Muscle of arm (tissue), 14 donors: ENCODE measurements at places on chromosomes 16 and 17.

GRCh38 chr17:77675816-77676215, 282.7 kb upstream of the TNRC6C start:
- DNase-seq = no peak

DNA sequence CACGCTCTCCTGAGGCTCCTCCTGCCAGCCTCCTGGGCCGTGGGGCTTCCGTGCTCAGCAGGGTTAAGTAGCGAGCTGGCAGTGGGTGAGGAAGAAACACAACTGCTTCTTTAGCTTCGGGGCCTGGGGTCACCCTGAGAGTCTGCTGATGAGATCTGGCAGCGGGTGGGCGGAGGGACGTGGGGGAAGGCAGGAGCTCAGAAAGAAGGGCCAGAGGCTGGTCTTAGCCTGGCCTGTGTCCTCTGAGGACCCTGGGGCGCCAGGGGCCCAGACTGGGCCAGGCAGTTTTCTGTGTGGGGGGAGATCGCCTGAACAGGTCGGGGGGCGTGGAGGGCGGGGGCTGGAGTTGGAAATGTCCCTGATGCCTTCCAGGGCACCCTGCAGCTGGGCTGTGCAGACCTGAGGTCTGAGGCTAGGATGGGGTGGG, 97.8 kb upstream of the GSE1 start:
- no peak for DNase-seq

DNA sequence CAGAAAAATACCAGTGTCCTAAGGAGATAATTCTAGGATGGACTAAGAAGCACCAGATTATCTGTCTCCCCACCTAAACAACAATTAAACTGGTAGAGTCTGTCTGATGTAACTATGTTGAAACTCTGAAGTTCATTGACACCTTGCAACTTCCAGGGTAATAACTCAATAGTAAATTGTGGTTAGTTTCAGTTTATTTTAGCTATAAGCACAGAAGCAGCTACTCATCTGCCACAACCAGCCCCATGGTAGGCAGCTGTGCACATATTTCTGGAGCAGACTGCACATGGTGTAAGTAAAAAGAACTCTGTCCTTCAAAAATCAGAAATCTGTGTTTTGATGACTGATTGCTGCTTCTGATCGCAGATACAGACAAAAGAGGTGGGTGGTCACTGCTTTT, 852.1 kb downstream of the CDH11 start:
- DNase-seq = no peak

DNA sequence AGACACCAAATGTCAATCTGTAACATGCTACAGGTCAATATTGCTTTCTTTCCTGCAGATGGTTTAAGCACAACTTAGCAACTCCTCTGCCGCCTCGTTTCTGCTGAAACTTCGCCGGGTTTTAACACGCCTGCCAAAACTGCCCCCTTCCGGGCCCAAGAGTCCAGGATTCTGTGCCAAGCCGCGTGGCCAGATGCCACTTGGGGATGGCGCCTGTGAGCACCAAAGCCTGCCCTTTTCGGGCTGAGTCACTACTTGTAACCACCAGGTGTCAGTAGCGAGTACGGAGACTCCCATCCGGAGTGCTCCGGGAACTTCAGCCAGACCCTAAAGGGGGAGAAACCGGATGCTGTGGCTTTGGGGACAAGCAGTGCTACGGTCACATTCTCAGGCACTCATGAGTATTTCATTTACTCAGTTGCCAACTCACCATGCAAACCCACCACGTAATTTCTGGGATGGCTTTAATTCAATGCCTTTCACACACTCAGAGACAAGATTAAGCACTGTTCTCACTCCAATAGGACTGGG, 7.8 kb downstream of the PMP22 start:
- peak; percentile 86 for DNase-seq

DNA sequence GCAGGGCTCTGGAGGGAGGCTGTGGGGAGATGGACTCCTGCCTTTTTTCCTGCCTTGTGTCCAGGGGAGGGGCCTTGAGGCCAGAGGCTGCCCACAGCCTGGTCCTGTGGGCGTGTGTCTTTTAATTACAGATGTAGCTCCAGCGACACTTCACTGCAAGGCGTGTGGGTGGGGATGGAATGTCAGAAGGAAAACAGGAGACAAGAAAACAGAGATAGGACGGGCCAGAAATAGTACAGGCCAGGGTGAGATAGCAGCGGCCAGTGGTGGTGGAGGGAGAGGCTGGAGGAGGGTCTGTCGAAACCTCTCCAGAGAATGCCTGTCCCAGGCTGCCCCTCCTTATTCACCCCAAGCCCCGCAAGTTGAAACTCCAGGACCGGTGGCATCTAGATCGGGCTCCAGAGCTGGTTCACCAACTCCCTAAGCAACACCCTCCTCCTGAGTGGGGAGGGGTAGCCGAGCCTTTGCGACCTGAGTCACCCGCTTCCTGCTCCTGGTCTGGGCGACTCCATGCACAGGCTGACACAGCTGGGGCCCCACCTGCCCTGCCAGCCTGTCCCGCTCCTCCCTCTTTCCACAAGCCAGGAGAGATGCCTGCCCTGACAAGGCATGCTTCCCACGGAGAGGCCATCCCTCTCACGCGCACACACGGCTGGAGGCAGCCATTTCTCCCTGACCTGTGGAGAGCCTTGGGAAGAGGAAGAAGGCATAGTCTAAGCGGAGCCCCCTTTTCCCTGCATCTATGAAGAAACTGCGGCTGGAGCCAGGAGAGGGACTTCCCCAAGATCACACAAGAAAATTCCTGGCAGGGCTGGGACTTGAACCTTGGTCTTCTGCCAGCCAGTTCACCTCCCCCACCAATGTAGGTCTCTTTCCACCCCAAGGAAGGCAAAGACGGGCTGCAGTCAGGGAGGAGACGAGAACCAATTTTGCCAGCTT, 6.6 kb upstream of the JUP start:
- DNase-seq = no peak

GRCh38 chr17:55664287-55664686, 58.4 kb downstream of the TMEM100 start:
- no peak for DNase-seq

- DNase-seq = no peak
Measured at GRCh38 chr16:1426734-1427471, 4.0 kb upstream of the PERCC1 start.

DNA sequence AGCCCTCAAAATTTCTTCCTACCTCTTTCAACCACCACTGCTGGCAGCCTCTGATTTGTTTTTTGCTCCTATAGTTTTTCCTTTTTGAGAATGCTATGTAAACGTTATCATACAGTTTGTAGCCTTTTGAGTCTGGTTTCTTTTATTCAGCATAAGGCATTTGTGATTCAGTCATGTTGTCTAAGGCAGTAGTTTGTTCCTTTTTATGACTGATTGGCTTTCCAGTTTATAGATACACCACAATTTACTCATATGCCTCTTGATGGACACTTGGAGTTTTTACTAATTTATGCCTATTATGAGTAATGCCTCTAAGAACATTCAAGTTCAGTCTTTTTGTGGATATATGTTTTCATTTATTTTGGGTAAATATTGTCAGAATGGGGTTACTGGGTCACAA, 136.6 kb downstream of the CHD9 start:
- DNase-seq = no peak

DNA sequence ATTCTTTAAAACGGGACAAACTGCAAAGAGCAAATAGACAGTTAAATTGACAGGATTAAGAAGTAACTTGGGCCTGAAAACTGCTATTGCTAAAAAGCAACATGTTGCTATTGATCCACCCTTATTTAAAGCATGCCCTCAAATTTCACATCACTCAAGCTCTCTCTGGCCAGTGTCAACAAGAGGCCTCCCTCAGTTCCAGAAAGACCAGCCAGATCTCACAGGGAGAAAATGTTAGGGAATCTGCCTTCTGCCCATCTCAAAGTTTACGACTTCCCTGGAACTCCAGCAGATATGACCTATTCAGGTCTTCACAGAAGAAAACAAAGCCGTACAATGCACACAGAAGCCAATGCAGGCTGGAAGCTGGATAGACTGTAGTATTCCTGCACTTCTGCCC, 8.9 kb downstream of the CFAP20 start:
- no peak for DNase-seq

- DNase-seq = no peak
Measured at GRCh38 chr16:70410734-70411133, 28.2 kb downstream of the ST3GAL2 start.

DNA sequence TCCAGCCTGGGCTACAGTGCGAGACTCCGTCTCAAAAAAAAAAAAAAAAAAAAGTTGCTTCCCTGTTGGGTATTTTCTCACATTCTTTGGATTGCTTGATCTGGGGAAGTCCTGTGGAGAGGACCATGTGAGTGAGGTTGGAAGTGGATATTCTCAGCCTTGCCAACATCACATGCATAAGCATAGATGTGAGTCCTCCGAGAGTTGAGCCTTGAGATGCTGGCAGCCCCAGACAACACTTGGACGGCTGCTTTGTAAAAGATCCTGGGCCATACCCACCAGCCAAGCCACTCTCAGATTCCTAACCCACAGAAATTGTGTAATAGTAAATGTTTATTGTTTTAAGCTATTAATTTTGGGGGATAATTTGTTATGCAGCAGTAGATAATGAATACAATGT, 1570.0 kb upstream of the GOT2 start:
- DNase-seq = no peak

- no peak for DNase-seq
Measured at GRCh38 chr17:47698749-47699535, 5.0 kb downstream of the TBKBP1 start.

DNA sequence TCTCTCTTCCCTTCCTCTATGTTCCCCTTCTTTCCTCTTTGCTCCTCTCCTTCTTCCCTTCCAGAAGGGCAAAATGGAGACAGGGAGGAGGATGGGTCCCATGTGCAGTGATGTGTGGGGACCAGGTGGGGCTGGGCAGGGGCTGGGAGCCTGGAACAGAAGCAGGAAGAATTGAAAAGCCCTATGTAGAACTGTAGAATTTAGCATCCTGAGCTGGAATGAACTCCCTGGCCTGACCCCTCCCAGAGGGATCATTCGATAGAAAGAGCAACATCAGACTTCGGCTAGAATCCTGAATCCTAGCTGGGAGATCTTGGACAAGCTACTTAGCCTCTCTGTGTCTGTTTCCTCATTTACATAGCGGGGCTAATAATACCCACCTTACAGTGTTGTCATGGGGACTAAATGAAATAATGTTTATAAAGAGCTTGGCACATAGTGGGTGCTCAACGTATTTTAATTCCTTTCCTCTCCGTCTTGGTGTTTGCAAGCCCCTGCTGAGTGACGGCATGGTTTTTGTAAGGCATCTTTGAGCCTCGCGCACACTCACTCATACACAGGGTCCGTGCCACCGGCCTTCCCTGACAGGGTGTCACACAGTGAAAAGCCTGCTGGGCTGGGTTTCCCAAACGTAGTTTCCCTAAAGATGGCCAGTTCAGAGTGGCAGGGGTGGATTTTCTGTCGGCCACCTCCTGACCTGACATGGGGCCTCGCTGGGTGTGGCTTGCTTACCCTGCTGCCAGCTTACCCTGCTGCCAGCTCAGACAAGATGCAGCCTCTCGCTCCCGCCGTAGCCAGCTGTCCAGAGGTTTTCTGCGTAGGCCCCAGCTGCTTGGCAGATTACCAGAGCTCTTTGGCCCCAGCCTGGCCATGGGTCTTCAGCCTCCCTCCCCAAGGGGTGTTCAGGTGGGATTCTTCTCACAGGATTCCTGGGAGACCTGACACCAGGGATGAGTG, 6.1 kb upstream of the ARHGAP23 start:
- no peak for DNase-seq

DNA sequence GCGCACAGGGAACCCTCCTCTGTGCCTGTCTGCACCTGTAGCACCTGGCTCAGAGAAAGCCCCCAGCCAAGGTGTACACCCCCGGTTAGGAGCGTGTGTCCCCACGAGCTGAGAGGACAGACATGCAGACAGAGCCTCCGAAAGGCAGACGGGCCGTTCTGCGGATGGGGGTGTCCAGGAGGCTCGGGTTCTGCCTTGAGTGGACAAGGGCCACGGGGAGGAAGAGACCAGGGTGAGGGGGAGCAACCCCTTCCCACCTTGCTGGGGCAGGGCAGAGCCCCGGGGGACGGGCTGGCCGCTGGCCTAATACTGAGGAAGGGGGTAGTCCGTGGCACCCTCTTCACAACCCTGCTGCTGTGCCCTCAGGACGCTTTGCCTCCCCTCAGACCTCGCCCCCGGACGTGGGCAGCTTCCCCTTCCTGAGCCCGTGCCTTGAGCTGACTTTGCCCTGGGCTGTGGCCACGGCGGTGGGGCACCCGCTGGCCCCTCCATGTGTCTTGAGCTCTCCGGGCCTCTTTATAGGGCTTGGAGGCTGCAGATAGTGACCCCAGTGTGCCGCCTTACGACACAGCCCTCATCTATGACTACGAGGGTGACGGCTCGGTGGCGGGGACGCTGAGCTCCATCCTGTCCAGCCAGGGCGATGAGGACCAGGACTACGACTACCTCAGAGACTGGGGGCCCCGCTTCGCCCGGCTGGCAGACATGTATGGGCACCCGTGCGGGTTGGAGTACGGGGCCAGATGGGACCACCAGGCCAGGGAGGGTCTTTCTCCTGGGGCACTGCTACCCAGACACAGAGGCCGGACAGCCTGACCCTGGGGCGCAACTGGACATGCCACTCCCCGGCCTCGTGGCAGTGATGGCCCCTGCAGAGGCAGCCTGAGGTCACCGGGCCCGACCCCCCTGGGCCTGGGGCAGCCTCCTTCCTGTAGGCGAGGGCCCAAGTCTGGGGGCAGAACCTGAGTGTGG, 5.7 kb downstream of the SLC22A31 start:
- no peak for DNase-seq

DNA sequence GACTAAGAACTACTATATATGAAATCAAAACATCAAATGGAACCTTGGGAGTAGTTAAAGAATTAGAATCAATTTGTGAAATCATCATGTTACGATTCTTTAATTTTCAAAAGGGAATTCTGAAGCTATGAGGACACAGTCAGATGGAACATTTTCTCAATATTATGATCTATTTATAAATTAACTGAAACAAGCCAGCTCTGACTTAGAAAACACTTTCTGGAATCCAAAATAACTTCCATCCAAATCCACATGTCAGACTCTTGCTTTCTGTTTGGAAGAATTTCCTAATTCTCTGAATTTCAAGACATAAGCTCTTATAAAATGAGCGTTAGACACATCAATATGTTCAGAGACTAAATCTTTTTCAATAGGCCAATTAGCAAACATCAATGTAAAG, 737.7 kb upstream of the SOX9 start:
- peak; percentile 36 for DNase-seq
